ENCODE measurements at places on chromosomes 13 and 19.

DNA sequence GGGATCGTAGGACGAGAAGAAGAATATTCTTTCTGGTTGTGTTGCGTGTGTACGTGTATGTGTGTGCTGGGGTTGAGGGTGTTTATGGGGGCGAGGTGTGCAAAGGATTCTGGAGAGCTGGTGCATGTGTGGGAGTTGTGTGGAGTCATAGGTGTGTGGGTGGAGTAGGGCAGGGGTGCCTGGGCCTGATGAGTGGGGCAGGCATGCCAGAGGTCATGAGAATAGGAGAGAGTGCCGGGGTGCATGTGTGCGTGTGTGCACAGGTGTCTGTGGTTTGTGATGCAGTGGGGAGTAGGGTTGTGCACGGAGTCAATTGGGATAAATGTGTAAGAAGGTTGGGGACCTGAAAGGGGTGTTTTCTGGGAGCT lies 649 bp downstream of the TMEM91 start:
- no peak for DNase-seq

DNA sequence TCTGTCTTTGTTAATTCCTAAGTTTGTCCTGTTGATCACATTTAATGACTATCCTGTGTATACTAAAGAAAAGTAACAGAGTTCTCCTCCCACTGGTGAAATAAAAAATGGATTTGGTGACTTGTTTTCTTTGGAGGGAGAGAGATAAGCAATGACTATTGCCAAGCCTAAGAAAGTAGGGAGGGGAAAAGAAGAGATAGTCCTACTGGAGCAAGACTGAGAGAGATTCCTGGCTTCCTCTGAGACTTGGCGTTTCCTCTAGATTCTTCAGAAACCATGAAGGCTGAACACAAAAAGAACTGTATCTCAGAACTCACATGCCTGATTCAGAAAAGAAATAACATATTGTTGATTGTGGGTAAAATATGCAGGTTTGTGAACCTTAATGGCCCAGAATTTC lies 406.5 kb downstream of the FOXO1 start:
- no peak for DNase-seq

- DNase-seq = peak; percentile 7
These were observed 191.5 kb upstream of the KL start for GRCh38 chr13:32824675-32825074.

- peak; percentile 82 for DNase-seq
These were observed 6.1 kb downstream of the SOX21 start for GRCh38 chr13:94706101-94706842.

- peak; percentile 46 for DNase-seq
These were observed 12.9 kb downstream of the B3GNT3 start for GRCh38 chr19:17807731-17808316.

DNA sequence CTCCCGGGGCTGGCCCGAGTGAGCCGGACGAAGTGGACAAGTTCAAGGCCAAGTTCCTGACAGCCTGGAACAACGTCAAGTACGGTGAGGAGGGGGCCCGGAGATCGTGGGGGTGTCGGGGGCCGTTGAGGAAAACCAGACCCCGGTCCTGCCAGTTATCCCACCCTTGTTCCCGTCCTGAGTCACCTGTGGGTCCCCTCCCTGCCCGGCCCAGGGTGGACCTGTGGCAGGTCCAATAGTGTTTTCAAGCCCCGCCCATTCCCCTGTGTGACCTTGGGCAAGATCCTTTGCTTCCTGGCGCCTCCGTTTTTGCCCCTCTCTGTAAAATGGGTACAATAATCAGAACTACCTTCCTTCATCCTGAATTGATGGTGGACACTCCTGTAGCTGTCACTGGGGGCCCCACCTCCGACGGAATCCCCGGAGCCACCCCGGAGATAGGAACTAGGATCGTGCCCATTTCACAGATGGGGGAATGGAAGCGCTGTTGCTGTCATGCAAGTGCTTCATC lies 593 bp downstream of the ATG4D start:
- DNase-seq = peak; percentile 48

- DNase-seq = no peak
These were observed 329.0 kb upstream of the TMTC4 start for GRCh38 chr13:101003566-101003965.

GRCh38 chr13:60303166-60303565 lies 93.9 kb upstream of the TDRD3 start:
- DNase-seq = no peak

DNA sequence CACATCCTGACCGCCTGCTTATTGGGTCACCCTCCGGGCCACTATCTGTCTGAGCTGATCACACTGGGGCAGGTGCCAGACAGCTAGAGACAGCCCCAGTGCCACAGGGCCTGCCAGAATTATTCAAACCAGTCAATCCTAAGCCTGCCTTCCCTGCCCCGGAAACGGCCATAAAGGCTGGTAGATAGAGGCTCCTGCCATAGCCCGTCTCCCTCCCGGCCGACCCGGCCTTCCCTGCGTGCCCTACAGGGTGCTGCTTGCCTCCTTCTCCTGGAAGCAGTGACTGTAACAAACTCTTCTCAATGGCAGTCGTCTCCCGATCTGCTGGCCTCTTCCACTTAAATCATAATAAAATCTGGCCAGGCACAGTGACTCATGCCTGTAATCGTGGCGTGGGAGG lies 158.6 kb upstream of the SOX1 start:
- DNase-seq = no peak

DNA sequence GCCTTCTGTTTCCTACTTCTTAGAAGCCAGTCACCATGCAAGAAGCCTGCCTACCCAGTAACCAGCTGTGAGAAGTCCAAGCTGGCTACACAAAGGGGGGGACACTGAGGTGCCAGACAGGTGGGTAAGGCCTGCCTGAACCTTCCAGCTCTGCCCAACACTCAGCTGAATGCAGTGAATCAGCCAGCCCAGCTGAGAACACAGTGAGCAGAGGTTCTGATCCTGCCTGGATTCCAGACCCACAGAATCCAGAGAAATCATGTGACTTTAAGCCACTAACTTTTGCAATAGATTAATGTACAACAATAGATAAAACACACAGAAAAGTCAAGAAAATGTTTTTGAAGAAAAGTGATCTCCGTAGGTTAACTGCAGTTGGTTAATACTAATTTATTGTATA lies 151.7 kb downstream of the EFNB2 start:
- no peak for DNase-seq

- DNase-seq = no peak
These were observed 21.5 kb downstream of the SHC2 start for GRCh38 chr19:439167-439900.

- DNase-seq = peak; percentile 94
These were observed at the start of gene ZNF44 for GRCh38 chr19:12294249-12295158. Gene ZNF44 (minus strand): TSS chr19:12294883. CDS start chr19:12294694, 189 bp downstream.

DNA sequence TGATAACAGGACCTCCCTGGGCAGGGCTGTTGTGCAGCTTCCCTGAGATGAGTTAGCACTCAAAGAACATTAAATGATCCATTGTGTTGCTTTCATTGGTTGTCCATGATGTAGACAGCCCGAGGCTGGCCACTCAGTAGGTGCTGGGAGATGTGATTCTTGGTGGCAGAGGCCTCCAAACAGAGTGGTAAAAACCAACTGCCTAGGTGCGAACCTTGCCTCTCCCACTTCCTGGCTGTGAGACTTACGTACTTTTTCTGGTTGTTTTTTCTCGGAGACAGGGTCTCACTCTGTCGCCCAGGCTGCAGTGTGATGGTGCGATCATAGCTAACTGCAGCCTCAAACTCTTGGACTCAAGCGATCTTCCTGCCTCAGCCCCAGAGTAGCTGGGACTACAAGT lies 6.2 kb downstream of the SARS2 start:
- no peak for DNase-seq

DNA sequence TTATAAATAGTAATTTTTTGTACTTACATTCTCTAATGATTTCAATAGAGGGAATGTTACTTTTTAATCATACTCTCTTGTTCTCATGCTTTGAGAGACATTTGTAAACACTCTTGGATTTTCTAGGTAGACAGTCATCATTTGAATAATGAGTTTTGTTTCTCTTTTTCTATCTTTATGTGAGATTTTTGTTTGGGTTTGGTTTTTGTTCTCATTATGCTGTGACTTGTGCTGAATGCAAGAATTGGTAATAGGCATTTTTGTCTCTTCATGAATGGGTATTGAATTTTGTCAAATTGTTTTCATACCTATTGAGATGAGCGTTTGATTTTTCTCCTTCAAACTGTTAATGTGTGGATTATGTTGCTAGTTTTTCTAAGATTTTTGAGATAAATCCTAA lies 56.8 kb upstream of the GPR183 start:
- DNase-seq = no peak
